Thoracic aorta (tissue), 2 donors: ENCODE measurements at places on chromosomes 12 and 14. TPM values are rescaled to one million over a fixed set of nuclear protein-coding genes. Genes with fewer than 3 reads are reported as not detected.

- no peaks in the 10 kb centered on the region for H3K27me3 ChIP-seq
- DNase-seq: no peak
- H3K4me1 ChIP-seq: no peaks in the 10 kb centered on the region
- H3K4me3 ChIP-seq: no peak overlapping the region
- H3K27ac ChIP-seq: no peak overlapping the region
- H3K36me3 ChIP-seq: peaks cover 26% of the 10 kb centered on the region
Observed at GRCh38 chr12:106063826-106064720, 74.7 kb downstream of the NUAK1 start.

The CLEC9A gene
- not detected for total RNA-seq

GRCh38 chr14:104885973-104886689 is 21.1 kb downstream of the CEP170B start:
- no peak for DNase-seq
- no peaks in the 10 kb centered on the region for H3K27me3 ChIP-seq
- H3K27ac ChIP-seq: no peak overlapping the region
- H3K36me3 ChIP-seq: peaks cover 41% of the 10 kb centered on the region
- no peak overlapping the region for H3K4me3 ChIP-seq

- no peaks in the 10 kb centered on the region for H3K27me3 ChIP-seq
- no peaks in the 10 kb centered on the region for H3K36me3 ChIP-seq
Observed at GRCh38 chr14:71758229-71758951, 173.8 kb upstream of the RGS6 start.

DNA sequence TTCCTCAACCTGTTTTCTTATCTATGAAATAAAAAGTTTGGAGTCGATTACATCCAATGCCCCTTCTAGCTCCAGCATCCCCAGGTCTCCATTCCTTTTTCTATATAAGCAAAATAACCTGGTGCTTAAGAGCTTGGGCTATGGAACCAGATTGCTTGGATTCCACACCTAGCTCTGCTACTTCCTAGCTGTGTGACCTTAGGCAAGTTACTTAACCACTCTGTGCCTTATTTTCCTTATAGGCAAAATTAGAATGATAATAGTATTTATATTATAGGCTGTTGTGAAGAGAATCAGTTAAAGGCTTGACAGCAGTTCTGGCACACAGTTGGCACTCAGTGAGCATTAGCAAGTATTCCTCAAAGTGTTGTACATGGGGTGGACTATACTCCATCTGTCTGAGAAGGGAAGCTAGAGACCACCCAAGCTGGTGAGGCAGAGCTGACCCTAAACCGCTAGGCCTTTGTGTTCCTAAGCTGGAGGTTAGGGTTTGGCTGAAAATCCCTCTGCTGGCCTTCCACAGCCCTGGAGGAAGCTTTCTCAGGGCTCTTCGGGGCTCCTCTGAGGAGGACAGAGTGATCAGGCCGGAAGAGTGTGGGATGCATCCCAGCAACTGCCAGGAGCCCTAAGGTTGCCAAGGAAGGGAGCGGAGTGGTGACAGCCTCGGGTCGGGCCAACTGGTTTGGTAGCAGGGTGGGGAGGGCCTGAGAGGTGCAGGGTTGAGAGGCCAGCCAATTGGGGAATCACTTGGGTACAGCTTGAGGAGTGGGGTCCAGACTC is 6.0 kb upstream of the KRT4 start:
- no peak overlapping the region for H3K27ac ChIP-seq
- no peak overlapping the region for H3K4me3 ChIP-seq
- H3K27me3 ChIP-seq: no peaks in the 10 kb centered on the region
- DNase-seq: no peak
- no peaks in the 10 kb centered on the region for H3K36me3 ChIP-seq

GRCh38 chr12:67681105-67681778 is 32.7 kb downstream of the DYRK2 start:
- peak overlapping the region; percentile 79 for H3K27ac ChIP-seq
- peak; percentile 10 for DNase-seq
- H3K4me3 ChIP-seq: no peak overlapping the region
- H3K4me1 ChIP-seq: peaks cover 28% of the 10 kb centered on the region
- no peaks in the 10 kb centered on the region for H3K36me3 ChIP-seq

The GNPNAT1 gene
- 78.2 TPM for total RNA-seq

DNA sequence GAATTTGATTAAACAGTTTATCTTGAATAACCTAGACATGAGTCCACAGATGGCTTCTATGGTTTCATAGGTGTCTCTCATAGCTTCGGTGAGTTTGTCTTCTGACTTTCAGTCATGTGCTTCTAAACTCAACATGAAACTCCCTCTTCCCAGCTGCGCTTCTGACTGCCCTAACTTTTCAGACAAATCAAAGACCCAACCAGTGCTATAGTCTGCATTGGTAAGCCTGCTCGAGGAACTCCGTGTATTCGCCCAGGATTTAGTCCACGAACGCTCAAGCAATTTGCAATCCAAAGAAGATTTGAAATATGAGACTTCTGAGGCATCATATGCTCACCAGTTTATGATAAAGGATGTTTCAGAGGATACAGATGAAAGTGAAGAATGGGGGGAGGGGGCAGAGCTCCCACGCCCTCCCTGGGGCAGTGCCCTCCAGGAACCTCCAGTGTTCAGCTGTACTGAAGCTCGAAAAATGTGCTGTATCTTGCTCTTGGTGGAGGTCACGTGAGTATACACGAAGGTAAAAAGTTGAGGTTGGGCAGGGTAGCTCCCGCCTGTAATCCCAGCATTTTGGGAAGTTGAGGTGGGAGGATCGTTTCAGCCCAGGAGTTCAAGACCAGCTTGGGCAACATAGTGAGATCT is 5.2 kb upstream of the RILPL2 start:
- no peaks in the 10 kb centered on the region for H3K27me3 ChIP-seq
- H3K36me3 ChIP-seq: no peaks in the 10 kb centered on the region
- no peak for DNase-seq
- H3K4me3 ChIP-seq: no peak overlapping the region
- H3K27ac ChIP-seq: no peak overlapping the region
- H3K4me1 ChIP-seq: peaks cover 19% of the 10 kb centered on the region

DNA sequence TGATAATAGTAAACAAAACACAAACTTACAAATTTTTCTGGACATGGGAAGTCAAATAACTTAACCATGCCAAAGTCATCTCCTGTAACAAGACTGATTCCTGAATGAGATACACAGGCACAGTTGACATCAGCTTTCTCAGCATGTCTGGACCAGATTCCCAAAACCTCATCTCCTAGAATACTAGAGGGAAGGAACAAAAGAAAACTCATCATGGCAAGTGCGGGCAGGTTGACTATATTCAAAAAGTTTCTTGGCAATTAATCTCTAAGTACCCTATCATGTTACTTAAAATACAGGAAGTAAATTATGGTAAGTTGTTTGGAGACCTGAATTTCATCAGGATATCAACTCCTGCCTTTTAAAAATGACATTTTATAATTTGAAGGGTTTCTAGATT is 53.9 kb downstream of the ZC3H14 start:
- H3K36me3 ChIP-seq: peaks cover 14% of the 10 kb centered on the region
- no peak overlapping the region for H3K27ac ChIP-seq
- H3K4me1 ChIP-seq: peaks cover 6% of the 10 kb centered on the region
- H3K4me3 ChIP-seq: no peak overlapping the region

GRCh38 chr12:132222096-132222807 is 78.0 kb downstream of the NOC4L start:
- H3K4me3 ChIP-seq: no peak overlapping the region
- no peak for DNase-seq
- H3K27me3 ChIP-seq: no peaks in the 10 kb centered on the region
- no peak overlapping the region for H3K27ac ChIP-seq
- H3K36me3 ChIP-seq: no peaks in the 10 kb centered on the region
- H3K4me1 ChIP-seq: no peaks in the 10 kb centered on the region

The GRIN2B gene
- not detected for total RNA-seq

DNA sequence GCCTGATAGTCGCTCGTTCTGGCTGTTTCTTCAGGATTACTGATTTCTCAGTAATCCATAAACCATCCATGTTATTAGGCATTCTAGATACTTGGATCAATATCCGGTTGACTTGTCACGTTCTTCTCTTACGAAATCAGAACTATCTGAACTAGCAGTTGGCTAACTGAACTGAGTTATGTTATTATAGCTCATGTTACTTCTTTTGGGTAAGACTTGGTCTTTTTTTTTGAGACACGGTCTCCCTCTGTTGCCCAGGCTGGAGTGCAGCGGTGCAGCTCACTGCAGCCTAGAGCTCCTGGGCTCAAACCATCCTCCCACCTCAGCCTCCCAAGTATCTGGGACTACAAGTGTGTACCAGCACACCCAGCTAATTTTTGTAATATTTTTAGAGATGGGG is 178.6 kb downstream of the PRKCH start:
- no peak overlapping the region for H3K27ac ChIP-seq
- no peaks in the 10 kb centered on the region for H3K27me3 ChIP-seq
- H3K36me3 ChIP-seq: no peaks in the 10 kb centered on the region
- no peak overlapping the region for H3K4me3 ChIP-seq

DNA sequence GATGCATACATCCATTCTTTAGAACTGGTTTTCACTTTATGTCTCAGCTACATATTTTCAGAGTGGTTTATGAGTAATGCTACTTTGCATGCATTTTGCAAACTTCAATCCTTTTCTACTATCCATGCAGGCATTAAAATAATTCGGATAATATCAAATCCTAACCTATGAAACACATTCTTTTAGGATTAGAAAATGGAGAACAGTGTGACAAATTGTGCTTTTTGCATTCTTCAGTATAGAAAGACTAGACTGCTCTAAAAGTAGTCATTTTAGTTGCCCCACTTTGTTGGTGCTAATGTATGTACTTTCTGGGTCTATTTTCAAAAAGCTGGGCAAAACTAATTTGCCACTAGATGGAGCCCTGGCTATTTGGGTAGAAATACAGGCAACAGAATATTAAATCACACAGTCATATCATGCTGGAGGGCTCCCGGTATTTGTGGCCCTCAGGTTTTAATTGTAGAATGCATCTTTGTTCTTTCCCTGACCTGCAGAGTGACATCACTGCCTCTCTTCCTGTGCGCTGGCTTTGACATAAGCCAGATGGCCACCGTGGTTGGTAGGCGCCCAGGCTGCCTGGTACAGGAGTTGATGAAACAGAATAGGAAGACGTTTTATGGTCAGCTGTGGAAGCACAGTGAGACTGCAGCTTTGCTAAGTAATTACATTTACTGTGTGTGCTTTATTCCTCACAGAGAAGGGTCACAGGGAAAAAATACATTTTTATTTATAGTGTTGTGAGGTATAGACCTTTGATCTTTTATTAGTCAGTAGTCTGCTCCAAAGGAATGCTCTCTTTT is 28.1 kb downstream of the MSRB3 start:
- H3K27ac ChIP-seq: no peak overlapping the region
- no peak for DNase-seq
- H3K27me3 ChIP-seq: no peaks in the 10 kb centered on the region
- H3K36me3 ChIP-seq: no peaks in the 10 kb centered on the region

The ACACB gene
- total RNA-seq: 37.5 TPM

DNA sequence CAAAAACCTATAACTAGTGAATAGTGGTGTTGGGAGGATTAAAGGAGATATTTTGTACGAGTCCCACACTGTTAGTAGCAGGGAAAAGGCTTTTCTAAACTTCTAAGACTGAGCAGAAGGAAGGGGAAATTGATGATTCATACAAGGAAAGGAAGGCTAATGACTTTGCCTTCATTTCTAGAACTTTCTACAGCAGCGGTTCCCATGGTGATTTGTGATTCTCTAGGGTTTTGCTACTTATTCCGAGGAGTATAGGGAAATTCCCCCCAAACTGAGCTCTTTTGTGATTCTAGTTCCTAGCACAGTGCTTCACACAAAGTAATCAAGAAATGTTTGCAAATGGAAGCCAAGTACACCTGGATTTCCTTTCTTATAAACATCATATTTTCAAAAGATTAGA is 23.8 kb upstream of the PWP1 start:
- no peak overlapping the region for H3K27ac ChIP-seq
- no peaks in the 10 kb centered on the region for H3K27me3 ChIP-seq
- H3K4me3 ChIP-seq: no peak overlapping the region
- H3K36me3 ChIP-seq: no peaks in the 10 kb centered on the region
- DNase-seq: no peak

The FMNL3 gene
- total RNA-seq: 37.4 TPM

The IL26 gene
- not detected for total RNA-seq

- no peak for DNase-seq
- H3K27me3 ChIP-seq: no peaks in the 10 kb centered on the region
- no peaks in the 10 kb centered on the region for H3K36me3 ChIP-seq
- peak overlapping the region; percentile 11 for H3K27ac ChIP-seq
Observed at GRCh38 chr12:14367040-14367661, 1.7 kb downstream of the ATF7IP start.

GRCh38 chr12:1297206-1297605 is 297.2 kb downstream of the FBXL14 start:
- no peak overlapping the region for H3K27ac ChIP-seq
- H3K36me3 ChIP-seq: no peaks in the 10 kb centered on the region
- H3K4me3 ChIP-seq: no peak overlapping the region
- no peaks in the 10 kb centered on the region for H3K4me1 ChIP-seq
- DNase-seq: no peak
- H3K27me3 ChIP-seq: no peaks in the 10 kb centered on the region

The RPS6KA5 gene
- 4.6 TPM for total RNA-seq

- H3K4me3 ChIP-seq: no peak overlapping the region
- DNase-seq: no peak
- H3K4me1 ChIP-seq: peaks cover 28% of the 10 kb centered on the region
- H3K27ac ChIP-seq: no peak overlapping the region
- H3K36me3 ChIP-seq: peaks cover 12% of the 10 kb centered on the region
Observed at GRCh38 chr12:11856971-11857370, 207.5 kb downstream of the ETV6 start.

DNA sequence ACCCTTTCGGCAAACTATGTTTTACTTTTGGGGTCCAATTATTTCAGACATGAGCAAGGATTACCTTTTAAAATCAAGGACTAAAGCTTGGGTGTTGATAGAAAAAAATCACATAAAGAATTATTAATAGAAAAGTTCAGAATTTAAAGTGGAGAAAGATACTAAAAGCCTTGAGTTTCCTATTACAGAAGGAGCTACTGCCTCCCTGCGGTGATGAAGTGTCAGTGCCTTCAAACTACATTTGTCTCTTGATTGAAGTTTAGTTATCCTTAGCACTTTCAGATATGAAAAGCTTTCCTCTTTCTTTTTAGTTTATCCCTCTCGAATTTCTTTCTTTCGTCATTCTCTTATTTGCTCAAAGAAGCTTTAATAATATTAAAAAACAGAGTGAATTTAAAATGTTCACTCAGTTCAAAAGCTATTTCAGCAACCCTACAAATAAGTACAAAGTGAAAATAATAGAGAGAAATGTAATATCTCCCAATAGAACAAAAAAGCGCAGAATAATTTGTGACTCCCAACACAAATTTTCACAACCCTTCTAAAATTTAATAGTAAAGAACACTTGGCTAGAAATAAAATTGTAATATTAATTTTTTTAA is 87.6 kb downstream of the SEC23A start:
- DNase-seq: no peak
- no peaks in the 10 kb centered on the region for H3K36me3 ChIP-seq
- no peaks in the 10 kb centered on the region for H3K27me3 ChIP-seq

GRCh38 chr14:64035143-64035542 is 182.3 kb downstream of the SYNE2 start:
- H3K27me3 ChIP-seq: no peaks in the 10 kb centered on the region
- peak overlapping the region; percentile 16 for H3K4me3 ChIP-seq
- no peak for DNase-seq
- peaks cover 25% of the 10 kb centered on the region for H3K4me1 ChIP-seq
- H3K36me3 ChIP-seq: peaks cover 5% of the 10 kb centered on the region
- peak overlapping the region; percentile 55 for H3K27ac ChIP-seq

The SERPINA10 gene
- total RNA-seq: not detected

The CTSG gene
- 4.1 TPM for total RNA-seq
